ENCODE measurements at places on chromosomes 11 and 22.

- no peak for DNase-seq
Observed at GRCh38 chr11:10895285-10895684, 37.4 kb upstream of the ZBED5 start.

- no peak for DNase-seq
Observed at GRCh38 chr11:74278721-74279161, 32.7 kb downstream of the P4HA3 start.

DNA sequence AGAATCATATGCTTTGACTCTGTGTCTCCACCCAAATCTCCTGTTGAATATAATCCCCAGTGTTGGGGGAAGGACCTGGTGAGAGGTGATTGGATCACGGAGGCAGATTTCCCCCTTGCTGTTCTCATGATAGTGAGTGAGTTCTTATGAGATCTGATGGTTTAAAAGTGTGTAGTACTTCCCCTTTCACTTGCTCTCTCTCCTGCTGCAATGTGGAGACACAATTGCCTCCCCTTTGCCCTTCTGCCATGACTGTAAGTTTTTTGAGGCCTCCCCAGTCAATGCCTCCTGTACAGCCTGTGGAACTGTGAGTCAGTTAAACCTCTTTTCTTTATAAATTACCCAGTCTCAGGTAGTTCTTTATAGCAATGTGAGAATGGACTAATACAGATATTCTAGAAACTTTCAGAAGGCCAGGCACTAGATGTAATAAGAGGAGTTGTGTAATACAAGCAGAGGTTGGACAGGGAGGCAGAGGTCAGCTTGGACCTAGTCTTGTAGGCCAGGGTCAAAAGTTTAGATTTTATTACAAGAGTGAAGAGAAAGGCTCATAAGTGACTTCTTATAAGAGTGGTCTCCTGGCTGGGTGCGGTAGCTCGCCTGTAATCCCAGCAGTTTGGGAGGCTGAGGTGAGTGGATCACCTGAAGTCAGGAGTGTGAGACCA is 9.3 kb upstream of the SERPING1 start:
- no peak for DNase-seq

DNA sequence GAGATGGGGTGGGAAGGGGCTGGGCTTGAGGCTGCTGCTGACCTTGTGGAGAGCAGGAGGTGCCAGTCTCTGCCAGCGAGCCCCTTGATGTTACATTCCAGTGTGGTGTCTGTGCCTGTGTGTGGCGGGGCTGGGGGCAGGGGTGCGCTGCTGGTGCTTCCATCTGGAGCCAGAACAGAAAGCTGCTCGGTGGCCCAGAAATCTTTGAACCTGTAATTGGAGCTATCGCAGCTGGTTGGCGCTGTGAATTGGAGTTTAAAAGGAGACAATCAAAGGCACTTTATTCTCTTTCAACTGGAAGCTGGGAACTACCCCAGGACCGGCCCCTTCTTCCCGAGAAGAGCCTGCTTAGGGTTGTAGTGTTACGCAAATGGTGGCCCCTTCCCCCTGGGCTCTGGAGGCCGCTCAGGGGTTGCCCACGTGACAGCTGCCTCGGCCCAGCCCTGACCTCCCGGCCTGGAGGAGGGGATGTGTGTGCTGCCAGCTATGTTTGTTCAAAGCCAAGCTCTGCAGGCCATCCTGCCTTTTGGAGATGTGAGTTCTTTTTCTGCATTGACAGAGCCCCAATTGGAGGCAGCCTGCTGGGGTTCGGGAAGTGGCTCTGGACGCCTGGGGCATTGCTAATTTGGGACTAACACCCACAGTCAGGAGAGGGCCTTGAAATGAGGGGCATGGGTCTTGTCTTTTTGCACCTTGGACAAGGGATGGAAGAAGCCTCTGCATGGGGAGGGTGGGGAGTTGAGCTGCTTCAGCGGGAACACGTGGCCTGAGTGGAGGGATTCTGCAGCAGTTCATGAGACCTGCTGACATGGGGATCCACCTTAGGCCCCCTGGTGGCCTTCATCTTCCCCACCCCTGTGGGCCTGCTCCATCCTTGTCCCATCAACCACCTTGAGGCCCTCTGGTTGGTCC is 14.0 kb upstream of the ARSA start:
- no peak for DNase-seq

- DNase-seq, result no peak
Observed at GRCh38 chr11:61675826-61676225, 4.4 kb upstream of the DAGLA start.

- no peak for DNase-seq
Observed at GRCh38 chr11:63775191-63775590, 6.6 kb upstream of the ZFTA start.

- DNase-seq, result no peak
Observed at GRCh38 chr11:44988981-44989635, 38.4 kb upstream of the TP53I11 start.

GRCh38 chr11:46560300-46560991 is 33.4 kb downstream of the AMBRA1 start:
- DNase-seq, result no peak

Measured in stimulated activated CD4-positive, alpha-beta T cell treated with anti-CD3 and anti-CD28 coated beads, Interleukin-2, amount 100 ng/mL, for 24 hours (primary cell).